Activated CD8-positive, alpha-beta memory T cell treated with anti-CD3 and anti-CD28 coated beads for 1 hour (primary cell): ENCODE measurements at places on chromosomes 6 and 20.

- no peak for DNase-seq
These were observed 101.0 kb downstream of the EYA2 start for GRCh38 chr20:46995561-46996142.

DNA sequence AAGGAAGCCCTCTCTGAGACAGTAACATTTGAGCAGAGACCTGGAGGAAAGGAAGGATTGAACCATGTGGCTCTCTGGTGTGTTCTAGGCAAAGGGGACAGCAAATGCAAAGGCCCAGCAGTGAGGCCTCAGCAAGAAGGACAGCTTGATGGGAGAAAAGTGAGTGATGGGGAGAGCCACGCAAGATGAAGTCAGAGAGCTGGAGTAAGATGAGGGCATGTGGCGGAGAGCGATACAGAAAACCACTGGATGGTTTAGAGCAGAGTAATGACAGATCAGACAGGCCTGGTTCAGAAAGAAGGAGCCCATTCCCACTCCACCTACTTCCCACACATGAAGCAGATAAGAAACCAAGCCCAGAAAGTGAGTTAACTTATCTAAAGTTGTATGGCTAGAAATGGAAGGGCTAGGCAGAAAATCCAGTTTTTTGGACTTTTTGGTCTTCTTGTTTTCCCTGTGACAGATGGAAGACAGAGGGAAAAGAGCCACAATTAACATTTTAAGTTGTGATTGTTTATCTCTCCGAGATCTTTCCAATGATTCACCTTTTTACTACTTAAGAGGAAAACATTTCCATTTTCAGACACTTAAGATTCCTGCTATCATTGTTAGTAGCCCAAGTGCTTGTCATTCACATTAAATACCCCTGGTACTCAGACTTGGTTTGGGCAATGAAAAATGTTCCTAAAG is 723 bp upstream of the SNPH start:
- DNase-seq: no peak

DNA sequence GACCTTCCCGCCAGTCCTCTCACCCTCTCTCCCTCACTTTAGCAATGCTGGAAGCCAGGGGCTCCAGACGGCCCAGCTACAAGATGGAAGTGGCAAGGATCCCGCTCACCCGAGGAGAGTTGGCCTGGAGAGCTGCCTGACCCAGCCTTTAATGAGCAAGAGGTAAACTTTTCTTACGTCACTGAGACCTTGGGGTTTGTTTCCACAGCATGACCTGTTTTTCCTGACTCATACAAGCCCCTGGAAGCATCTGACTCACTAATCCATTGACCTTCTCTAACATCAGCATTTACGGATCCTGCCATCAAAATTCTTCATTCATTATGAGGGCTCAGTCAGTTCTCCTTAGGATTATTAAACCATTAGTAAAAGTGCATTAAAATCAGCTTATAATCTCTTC is 120.4 kb downstream of the MYLK4 start:
- DNase-seq: no peak

GRCh38 chr20:46312075-46312944 is 4.0 kb upstream of the CDH22 start:
- no peak for DNase-seq

- DNase-seq: no peak
These were observed 4.9 kb upstream of the MLN start for GRCh38 chr6:33808641-33809180.

GRCh38 chr6:157570752-157571151 is 189.8 kb downstream of the ZDHHC14 start:
- no peak for DNase-seq
